Mammary epithelial cell (primary cell): ENCODE measurements at places on chromosomes 7 and 10.
A peak's percentile ranks its signal among the peaks of the same experiment; 100 is the strongest.

DNA sequence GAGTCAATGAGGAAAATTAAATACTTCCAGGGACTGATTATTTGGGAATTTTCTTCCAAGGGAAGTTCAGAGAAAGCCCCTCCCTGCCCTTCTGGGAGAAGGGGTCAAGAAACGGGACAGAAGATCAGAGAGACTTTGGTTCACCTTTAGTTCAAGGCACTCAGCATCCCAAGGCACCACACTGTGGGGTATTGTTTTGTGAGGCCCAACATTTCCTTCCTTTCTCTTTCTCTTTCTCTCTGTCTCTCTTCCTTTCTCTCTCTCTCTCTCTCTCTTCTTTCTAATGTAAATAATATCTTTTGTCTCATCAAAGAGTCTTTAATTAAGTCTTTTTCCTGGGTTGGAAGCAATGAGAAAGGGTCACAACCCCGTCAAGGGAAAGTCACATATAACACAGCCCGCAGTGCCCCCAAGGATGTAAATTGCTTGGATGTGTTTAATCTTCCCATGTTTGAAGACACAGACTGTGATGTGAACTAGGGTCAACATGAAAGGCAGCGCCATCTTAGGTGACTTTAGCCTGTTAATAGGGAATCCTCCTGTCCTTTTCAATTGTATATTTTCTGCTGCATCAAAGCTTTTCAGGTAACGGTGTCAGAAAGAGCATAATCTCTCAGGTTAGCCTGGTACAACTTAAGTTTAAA is 983.3 kb upstream of the C7orf33 start:
- DNase-seq, result no peak

GRCh38 chr10:128009372-128010126 is 102.6 kb downstream of the PTPRE start:
- DNase-seq, result no peak

DNA sequence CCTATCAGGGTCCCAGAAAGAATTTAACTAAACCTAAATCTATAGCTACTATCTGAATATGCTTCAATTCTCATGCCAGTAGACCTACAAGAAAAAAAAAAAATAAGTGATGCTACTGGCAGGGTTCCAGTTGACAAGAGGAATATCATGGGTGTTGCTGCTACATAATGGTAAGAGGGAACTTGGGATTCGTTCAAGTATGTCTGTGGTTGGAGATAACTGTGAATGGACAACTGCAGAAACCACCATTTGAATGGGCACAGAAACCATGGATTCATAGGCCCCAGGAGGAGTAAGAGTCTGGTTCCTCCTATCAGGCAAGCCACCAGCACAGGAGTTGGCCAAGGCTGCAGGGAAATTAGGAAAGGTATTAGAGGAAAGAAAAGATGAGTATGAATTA is 287.6 kb upstream of the HGF start:
- no peak for DNase-seq

DNA sequence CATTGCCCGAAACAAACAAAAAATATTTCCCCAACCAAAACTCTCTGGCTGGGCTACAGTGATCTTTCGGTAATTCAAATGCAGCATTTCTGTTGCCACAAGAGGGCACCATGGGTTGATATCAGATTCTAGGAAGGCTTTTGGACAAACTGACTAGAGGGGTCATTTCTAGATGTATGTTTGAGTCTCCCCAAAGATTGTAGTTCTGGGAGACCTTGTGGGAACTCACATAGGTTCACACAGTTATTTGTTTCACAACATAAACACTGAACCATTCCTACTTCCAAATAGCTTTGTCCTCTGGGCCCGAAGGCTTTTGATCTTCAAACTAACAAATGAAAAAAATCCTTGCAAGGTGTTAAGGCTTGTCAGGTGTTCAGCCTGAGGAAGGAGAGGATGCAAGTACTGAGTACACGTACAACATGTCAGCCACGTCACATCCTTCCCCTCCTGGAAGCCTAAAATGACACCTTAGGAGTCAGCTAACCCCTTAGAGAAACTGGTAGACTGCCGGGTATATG is 37.0 kb upstream of the IL15RA start:
- peak; percentile 32 for DNase-seq

DNA sequence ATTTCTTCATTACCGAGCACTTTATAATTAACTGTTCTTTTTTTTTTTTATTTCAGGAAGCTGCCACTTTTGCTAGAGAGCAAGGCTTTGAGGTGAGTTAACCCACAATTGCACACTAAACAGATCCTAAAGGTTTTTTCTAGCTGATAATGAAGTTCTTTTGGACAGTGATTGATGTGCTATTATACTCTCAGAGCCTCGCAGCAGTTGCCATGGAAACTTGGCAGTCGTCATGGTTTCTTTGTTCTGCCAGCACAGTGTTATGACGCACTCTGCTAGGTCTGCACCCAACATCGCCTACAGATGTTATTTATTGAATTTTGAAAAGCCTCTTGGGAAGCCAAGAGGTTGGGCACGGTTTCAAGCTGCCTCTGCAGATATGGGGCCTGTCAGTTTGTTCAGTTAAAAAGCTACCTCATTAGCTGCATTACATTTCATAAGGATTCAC is 237.2 kb upstream of the KAT6B start:
- peak; percentile 85 for DNase-seq

- DNase-seq, result no peak
These were observed 18.7 kb upstream of the FOXK1 start for GRCh38 chr7:4663239-4664018.

DNA sequence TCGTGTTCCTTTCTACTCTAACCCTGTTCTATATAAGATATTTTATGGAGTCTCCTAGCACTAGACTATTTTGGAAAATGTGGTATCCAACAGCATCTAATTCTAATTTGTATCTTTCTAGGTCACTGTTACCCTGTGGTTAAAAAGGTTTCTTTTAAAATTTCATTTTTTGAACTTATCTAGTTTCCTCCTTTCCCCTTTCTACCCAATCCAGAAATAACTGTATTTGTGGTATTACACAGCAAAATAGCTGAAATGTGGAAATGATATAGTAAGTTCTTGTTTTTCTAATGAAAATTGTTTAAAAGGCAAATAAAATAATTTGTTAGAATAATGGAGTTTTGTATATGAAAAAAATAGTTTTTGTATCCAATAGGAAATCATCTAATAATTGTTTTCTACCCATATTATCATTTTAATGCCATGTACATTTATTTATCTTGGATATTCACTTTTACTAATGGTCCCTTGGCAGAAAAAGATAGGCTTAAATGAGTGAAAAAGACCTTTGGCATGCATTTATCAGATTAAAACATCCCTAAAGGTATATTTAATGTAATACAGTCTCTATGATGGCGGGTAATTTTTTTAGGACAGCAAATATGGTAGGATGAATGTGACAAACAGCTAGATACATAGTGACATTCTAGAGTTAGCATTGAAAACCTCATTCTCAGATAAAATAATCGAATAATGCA is 175.5 kb upstream of the PLXDC2 start:
- DNase-seq, result no peak
